ENCODE measurements at places on chromosomes 7 and 10.

- no peak for DNase-seq
Measured at GRCh38 chr10:21526860-21527597, 1.5 kb upstream of the SKIDA1 start.

- DNase-seq, result no peak
Measured at GRCh38 chr10:114632869-114633715, 25.0 kb downstream of the ABLIM1 start.

GRCh38 chr7:30563326-30563942 is 31.2 kb upstream of the GARS1 start:
- DNase-seq, result no peak

- no peak for DNase-seq
Measured at GRCh38 chr7:159028508-159029401, 115.9 kb downstream of the VIPR2 start.

DNA sequence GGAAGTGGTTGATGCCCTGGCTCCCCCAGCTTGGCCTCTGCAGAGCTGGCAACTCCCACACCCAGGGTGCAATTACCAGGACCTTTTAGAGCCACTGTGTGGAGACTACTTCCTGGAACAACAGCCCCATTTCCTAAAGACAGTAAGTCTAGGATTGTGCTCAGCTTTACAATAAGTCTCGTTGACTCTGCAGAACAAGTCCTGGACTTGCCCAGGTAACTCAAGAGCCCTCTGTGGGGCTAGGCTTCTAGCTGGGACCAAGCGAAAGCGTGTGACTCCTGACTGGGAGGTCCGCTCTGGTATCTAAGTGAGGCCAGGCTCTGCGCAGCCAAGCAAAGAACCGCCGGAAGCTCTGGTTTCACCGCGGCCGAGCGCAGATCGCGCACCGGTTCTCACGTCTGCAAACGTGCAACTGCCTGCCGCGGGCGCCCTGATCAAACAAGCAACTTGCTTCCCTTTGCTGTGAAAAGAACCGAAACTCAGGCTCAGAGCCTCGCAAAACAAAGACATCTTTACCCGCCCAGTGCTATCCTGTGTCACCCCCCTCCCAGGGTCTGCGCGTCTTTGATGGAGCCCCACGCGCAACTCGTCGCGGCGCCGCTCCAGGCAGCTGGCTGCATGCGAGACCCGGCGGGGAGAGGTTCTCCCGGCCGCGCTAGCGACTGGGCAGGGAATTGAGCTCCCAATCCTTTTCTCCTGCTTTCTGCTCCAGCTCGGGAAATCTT is 4.4 kb upstream of the PDLIM1 start:
- no peak for DNase-seq

- no peak for DNase-seq
Measured at GRCh38 chr7:50149369-50149768, 56.3 kb upstream of the ZPBP start.

DNA sequence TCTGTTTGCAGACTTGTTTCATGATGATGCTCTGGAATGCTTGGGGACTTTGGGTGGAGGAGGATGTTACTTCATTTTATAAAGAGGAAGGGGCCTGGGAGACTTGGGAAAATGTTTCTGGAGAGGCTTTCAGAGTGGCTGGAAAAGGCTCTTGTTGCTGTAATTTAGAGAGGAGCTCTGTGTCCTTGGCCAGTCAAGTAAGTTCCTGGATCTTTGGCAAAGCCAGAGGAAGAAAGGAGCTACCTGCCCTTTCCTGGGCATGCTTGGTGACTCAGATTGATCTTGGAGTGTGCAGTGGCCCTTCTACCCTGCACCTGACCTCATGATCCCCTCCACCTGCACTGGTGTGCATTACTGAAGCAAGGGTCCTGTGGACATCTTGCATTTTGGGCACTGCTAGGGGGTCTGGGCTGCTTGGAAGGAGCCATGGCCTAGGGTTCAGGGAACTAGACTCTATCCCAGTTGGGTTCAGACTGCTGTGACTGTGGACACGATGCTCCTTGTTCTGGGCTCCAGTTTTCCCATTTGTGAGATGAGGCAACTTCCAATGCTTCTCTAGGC is 56.1 kb downstream of the ADCYAP1R1 start:
- DNase-seq, result no peak

DNA sequence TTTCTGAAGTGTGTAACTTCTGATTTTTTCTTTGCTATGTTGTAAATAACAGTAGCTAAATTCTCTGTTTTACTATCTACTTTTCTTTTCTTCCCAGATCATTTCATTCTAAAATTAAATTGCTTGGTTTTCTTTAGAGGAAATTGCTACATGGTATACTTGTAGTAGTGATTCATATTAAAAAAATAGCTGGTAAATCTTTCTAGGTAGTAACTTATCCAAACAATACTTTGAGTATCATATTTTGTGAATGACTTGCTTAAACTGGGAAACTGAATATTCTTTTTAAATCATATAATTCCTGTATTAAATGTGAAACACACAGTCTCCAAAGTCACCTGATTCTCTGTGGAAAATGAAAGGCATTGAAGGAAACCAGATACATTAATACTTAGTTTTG is 85.5 kb downstream of the ZNRF2 start:
- DNase-seq, result no peak

All from stimulated activated naive CD4-positive, alpha-beta T cell (primary cell).